ENCODE measurements at places on chromosomes 6 and 20. TPM values are rescaled to one million over a fixed set of nuclear protein-coding genes. Genes with fewer than 3 reads are reported as not detected.

The TTBK1 gene
- total RNA-seq: 0.12 TPM

The ADGRF4 gene
- not detected for total RNA-seq

The CST1 gene
- total RNA-seq: not detected

The HLA-DQA1 gene
- total RNA-seq: not detected

DNA sequence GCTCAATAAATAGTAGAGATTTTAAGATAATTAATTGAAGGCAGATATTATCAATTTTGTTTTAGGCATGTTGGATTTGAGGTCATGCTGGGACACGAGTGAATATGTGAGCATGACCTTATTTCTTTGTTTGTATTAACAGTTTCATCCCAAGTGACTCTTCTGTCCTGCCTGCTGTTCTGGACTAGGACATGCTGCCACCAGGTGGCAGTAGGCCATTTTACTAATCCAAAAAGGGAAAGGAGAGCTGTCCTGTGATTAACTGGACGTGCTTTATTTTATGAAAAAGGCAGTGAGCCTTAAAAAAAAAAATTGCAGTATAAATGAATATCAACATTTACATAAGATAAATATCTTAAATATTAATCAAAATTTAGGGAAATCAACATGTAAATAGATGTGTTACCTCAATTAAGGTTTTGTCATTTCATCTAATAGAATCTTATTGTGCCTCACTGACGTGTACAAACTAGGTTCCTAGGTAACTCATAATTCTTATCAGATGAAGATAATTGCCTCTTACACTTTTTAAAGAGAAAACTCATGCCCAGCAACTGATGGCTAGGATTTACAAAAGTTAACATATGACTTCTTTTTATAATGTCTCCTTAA is 49.8 kb downstream of the FRK start:
- H3K27ac ChIP-seq: no peak overlapping the region
- H3K36me3 ChIP-seq: no peaks in the 10 kb centered on the region
- peak; percentile 73 for DNase-seq
- H3K27me3 ChIP-seq: no peaks in the 10 kb centered on the region
- no peak overlapping the region for H3K4me3 ChIP-seq

DNA sequence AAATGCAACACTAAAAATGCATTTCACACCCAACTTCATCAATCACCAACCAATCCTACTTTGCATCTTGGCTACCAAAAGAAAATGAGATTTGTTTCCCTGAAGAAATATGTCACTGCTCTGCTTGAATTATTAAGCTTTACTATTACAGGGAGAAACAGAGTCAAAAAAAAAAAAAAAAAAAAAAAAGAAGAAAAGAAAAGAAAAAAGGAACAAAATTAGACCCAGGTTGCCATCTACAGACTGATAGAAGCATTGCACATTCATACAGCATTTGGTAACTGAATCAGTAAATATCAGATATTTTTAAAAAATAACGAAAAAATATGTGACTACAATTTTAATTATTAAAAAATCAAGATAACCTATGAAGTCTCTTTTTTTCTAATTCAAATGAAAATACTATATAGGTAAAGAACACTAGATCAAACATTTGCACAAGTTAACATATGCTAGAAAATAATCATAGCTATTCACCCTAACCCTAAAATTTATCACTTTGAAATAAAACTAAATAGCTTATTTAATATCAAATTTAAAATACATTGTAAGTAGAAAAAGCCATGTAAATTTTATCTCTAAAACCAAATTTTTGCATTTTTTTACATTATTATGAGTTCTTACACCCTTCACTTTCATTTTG is 83.3 kb downstream of the DCDC2 start:
- no peaks in the 10 kb centered on the region for H3K4me1 ChIP-seq
- no peaks in the 10 kb centered on the region for H3K36me3 ChIP-seq
- H3K27me3 ChIP-seq: no peaks in the 10 kb centered on the region
- H3K27ac ChIP-seq: no peak overlapping the region
- DNase-seq: peak; percentile 10
- no peak overlapping the region for H3K4me3 ChIP-seq

DNA sequence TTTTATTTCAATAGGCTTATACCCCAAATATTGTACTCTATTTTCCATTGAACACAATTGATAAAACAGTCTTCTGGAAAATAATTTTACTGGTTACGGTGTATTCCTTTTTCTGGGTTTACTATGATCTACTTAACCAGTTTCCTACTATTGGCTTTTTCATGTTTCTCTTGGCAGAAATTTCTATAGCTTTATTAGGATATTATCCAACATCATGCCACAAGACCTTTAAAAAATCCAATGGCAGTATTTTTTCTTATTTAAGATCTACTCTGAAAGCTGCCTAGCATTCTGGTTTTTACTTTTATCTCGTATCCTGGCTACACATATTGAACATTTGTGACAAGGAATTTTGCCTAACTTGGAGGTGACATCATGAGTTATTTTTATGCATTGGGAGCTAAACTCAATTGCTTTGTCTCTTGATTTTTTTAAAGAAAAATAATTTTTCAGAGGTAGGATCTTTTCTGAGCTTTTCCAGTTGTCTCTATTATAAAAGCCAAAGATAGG is 45.5 kb downstream of the SLC9A8 start:
- H3K27ac ChIP-seq: no peak overlapping the region
- DNase-seq: no peak
- H3K27me3 ChIP-seq: no peaks in the 10 kb centered on the region
- no peak overlapping the region for H3K4me3 ChIP-seq

DNA sequence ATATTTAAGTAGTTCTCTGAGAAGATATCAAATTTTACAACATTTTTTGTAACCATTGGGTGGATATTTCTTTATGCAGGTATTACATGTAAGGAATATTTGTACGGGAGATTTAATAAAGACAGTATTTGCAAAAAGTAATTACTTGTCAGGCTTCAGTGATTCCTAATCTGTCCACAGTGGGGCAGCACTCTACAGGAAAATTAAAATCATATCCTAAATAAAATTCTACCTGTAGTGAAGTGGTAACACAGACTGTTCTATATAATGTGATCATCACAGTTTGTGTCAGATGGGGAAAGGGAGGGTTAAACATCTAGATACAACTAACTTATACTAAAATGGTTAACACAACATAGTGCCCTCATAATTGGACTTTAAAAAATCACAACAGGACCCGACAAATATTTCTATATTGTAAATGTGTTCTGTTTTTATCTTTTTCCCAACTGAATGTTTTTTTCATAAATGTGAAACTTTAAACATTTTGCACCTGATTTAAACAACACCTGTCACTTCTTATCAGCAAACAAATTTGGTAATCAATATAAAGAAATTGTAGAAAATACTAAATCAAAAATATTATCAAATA is 145.6 kb upstream of the MANEA start:
- no peaks in the 10 kb centered on the region for H3K36me3 ChIP-seq
- peak; percentile 64 for DNase-seq
- H3K27me3 ChIP-seq: no peaks in the 10 kb centered on the region
- no peaks in the 10 kb centered on the region for H3K4me1 ChIP-seq
- no peak overlapping the region for H3K4me3 ChIP-seq

DNA sequence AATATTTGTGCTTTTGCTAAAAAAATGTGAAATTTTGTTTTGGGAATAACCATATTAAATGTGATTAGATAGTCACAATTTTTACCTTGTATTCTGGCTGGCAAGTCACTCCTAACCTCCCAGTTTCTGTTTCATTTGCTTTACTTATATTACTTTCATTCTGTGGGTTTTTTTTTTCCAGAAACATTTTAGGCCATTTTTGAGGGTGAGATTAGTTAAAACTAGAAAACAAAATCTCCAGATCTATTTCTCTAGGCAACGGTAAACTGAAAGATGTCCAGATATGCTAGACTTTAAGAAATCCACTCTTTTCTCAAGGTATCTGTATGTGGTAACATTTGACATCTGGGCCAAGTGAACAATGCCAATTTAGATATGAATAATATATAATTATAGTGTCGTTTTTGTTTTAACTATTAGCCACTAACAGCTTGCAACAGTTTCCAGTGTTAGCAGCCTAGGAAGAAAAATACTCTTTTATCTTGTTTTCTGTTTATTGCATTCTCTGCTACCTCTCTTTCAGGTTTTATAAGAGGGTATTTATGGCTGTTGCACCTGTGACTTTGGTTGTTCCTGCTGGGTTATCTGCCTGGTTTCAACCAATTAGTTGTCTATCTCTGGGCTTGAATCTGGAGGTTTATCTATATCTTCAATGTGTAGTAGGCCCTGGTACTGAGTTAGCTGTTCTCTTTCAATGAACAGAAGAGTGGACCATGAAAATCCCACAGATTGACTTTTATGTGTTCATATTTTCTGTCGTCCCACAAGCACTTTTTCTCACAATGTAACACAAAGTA is 260.9 kb downstream of the NKAIN2 start:
- no peak overlapping the region for H3K4me3 ChIP-seq
- no peak for DNase-seq
- no peaks in the 10 kb centered on the region for H3K4me1 ChIP-seq
- no peaks in the 10 kb centered on the region for H3K36me3 ChIP-seq

DNA sequence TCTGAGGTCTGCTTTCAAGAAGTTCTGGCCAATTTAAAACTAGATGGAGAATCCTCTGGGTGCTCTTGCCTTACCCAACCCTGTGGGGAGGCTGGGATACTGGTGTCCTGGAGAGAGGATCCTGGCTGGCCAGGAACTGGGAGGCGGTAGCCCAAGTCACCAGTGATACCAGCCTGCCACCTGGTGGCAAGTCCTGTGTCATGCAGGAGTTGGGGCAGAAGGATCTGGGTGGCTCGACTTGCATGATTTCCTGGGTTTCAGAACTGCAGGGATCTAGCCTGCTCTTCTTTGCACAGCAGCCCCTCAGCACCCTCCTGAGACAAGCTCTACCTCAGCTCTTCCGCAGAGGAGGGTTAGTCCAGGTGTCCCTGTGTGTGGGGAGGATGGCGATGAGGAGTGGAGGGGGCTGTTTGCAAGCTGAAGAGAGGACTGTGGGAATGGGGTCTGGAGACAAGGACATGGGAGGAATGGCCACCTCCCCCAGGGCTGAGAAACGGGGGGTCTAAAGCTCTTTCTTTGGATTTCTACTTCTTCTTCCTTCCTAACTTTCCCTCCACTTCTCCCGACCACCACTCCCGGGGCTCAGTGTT is 4.2 kb downstream of the KCNK17 start:
- no peaks in the 10 kb centered on the region for H3K4me1 ChIP-seq
- H3K27ac ChIP-seq: no peak overlapping the region
- no peak overlapping the region for H3K4me3 ChIP-seq
- peak; percentile 55 for DNase-seq

GRCh38 chr6:135497412-135498184 is at the start of gene AHI1:
TSS of gene AHI1 (minus strand) at chr6:135497740. CDS start at chr6:135492237, 5,503 bp downstream.
- peak within 1 kb of the TSS; percentile 98 for H3K4me3 ChIP-seq
- peak within 1 kb of the TSS; percentile 99 for H3K27ac ChIP-seq
- peak; percentile 97 for DNase-seq
- no peaks in the 10 kb centered on the region for H3K27me3 ChIP-seq

GRCh38 chr6:134092449-134092848 is 40.0 kb upstream of the SLC2A12 start:
- no peak for DNase-seq
- H3K36me3 ChIP-seq: no peaks in the 10 kb centered on the region
- H3K4me3 ChIP-seq: no peak overlapping the region
- no peaks in the 10 kb centered on the region for H3K4me1 ChIP-seq
- H3K27ac ChIP-seq: no peak overlapping the region
- H3K27me3 ChIP-seq: peaks cover 28% of the 10 kb centered on the region

GRCh38 chr6:88631830-88632229 is 331.6 kb downstream of the RNGTT start:
- H3K27me3 ChIP-seq: no peaks in the 10 kb centered on the region
- H3K4me3 ChIP-seq: no peak overlapping the region
- H3K4me1 ChIP-seq: no peaks in the 10 kb centered on the region
- no peak overlapping the region for H3K27ac ChIP-seq

DNA sequence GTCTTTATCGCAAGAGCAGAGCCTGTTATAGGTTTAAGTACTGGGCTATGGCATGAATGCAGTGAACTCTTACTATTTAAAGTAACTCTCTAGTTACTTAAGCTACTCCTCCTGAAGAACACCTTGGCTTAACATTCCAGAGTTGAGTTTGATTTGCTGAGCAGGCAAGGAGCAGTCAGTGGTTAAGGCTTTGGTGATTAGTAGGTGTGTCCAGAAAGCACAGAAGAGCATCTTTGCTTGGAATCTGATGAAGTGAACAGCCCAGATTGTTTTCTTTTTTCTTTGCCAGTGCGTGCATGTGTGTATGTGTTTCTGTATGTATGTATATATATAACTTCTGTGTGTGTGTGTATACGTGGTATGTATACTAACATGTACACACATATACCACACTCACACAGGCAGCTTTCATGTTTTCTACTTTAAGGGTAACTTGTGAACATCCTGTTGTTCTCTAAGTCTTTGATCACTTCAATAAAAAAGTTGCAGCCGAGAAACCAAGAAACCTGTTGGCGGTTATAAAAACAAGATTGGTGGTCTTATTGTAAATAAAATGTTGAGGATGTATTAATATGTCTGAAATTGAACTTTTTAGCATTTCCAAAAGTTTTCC is 56.2 kb upstream of the TULP4 start:
- H3K36me3 ChIP-seq: no peaks in the 10 kb centered on the region
- no peak overlapping the region for H3K27ac ChIP-seq
- no peaks in the 10 kb centered on the region for H3K27me3 ChIP-seq
- no peak for DNase-seq
- H3K4me1 ChIP-seq: no peaks in the 10 kb centered on the region
- H3K4me3 ChIP-seq: no peak overlapping the region

- H3K27ac ChIP-seq: no peak overlapping the region
- H3K4me1 ChIP-seq: no peaks in the 10 kb centered on the region
- H3K36me3 ChIP-seq: no peaks in the 10 kb centered on the region
- no peaks in the 10 kb centered on the region for H3K27me3 ChIP-seq
- no peak overlapping the region for H3K4me3 ChIP-seq
- no peak for DNase-seq
These were observed 252.9 kb downstream of the GRM1 start for GRCh38 chr6:146281651-146282362.

DNA sequence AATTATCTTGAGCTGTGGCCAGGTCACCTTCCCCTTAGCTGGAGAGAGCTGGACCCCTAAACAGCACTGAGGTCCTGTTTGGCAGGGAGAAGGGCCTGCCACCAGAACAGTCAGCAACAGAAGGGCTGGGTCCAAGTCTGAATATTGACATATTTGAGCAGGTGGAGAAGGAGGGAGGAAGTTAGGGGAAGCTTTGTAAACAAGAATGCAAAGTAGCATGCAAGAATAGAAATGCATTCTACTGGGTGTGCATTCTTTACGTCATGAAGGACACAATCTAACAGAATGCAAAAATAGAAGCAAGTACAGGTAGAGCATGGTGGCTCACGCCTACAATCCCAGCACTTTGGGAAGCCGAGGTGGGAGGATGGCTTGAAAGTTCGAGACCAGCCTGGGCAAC is 100.5 kb downstream of the QRSL1 start:
- H3K4me1 ChIP-seq: no peaks in the 10 kb centered on the region
- no peaks in the 10 kb centered on the region for H3K36me3 ChIP-seq
- no peak overlapping the region for H3K27ac ChIP-seq

DNA sequence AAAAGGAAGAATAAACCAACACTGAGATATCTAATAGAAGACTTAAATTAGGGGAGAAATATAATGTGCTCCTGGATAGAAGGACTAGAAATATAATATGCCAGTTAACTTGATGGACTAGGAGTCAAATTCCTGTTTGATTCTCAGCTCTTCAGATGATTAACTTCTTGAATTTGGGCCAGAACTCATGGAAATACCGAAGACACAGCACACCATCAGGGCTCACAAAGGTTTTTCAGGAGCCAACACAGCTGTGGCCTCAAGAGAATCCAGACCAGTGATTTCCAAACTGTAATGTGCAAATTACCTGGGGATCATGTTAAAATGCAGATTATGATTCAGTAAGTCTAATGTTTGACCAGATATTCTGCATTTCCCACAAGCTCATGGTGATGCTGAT is 33.8 kb upstream of the LRRC1 start:
- H3K4me3 ChIP-seq: no peak overlapping the region
- no peaks in the 10 kb centered on the region for H3K27me3 ChIP-seq
- no peak for DNase-seq
- no peaks in the 10 kb centered on the region for H3K4me1 ChIP-seq
- H3K27ac ChIP-seq: no peak overlapping the region
